ENCODE measurements at places on chromosomes 5 and 9.

GRCh38 chr9:115690786-115691496, 462.6 kb upstream of the PAPPA start:
- no peak for DNase-seq

GRCh38 chr5:56346741-56347535, 113.8 kb upstream of the ANKRD55 start:
- no peak for DNase-seq

GRCh38 chr5:61303346-61303745, 28.7 kb upstream of the ZSWIM6 start:
- no peak for DNase-seq

DNA sequence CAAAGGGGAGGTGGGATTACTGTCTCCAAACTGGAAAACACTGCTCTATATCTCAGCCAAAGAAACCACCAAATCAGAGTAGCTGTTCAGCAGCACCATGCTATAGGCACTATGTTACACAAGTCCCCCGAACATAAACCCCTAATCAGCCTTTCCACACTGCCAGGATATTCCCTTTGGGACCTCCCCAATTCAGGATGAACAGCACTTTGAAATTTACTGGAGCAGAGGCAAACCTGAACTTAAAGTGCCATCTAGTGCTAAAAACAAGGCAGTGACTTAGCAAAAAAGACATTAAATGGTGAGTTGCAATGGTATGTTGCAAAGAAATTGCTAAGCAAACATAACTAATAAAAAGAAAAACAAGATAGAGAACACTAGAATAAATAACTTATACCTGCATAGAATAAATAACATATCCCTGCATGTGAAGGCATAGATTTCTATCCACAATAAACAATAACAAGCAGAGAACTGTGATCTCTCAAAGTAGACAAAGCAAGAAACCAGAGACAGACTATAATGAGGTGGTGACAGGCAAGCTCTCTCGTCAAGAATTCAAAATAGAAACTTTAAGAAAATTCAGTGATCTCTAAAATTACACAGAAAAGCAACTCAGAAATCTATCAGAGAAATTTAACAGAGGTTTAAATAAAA, 584.4 kb upstream of the ACO1 start:
- DNase-seq = no peak

GRCh38 chr5:1080432-1080831, 31.4 kb downstream of the SLC12A7 start:
- DNase-seq = no peak

DNA sequence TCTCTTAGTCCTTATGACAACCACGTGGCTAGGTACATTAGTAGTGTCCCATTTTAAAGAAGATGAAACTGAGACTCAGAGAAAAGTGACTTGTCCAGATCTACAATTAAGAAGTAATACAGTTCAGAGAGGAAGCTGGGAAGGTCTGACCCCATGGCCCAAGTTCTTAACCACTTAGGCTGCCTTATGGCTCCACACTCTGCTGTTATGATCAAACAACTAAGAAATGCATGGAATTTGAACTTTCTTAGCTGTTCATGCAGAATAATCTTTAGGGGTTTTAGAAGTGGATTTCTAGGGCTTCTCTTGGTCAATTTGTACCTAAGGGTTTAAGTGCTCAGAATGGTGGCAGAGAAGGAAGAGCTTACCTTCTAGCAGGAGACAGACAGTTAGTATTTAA, 128.0 kb upstream of the MSX2 start:
- DNase-seq = no peak

DNA sequence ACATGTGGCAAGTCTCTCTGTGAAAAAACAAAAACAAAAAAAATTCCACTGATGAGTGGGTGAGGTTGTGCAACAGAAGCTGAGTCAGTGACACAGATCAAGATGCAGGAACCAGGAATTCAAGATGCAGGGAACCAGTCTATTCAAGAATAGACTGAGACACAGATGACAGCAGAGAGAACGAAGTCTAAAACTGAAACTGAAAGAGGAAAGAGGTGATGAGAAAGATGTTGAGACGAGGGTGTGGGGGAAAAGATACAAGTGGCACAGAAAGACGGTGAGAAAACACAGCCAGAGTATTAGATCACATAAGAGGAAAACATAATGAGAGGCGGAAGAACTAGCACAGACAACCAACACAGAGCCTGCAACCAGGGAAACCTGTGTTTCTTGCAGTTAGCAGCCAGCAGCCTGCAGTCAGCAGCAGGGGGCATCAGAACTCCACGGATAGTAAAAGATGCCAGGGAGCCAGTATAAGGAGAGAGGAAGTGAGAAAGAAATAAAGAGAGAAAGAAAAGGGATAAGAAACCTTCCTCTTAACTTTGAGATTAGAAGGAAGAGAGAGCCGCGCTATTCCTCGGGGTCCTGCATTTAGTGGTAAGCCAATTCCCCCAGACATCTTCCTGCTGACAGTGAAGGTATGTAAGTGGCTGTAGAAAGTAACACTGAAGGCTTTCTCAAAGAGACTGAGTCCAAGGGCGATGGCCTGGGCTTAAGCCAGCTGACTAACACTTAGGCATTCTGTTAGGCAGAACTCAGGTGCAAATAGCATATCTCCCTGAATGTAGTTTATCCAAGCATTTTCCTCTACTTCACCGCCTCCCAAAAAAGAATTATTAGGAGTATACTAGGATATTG, 79.0 kb downstream of the TLR4 start:
- DNase-seq = peak; percentile 61

GRCh38 chr5:127400539-127400938, 109.9 kb downstream of the MEGF10 start:
- no peak for DNase-seq

- no peak for DNase-seq
Measured at GRCh38 chr5:59238126-59238902, 655.2 kb downstream of the PDE4D start.

DNA sequence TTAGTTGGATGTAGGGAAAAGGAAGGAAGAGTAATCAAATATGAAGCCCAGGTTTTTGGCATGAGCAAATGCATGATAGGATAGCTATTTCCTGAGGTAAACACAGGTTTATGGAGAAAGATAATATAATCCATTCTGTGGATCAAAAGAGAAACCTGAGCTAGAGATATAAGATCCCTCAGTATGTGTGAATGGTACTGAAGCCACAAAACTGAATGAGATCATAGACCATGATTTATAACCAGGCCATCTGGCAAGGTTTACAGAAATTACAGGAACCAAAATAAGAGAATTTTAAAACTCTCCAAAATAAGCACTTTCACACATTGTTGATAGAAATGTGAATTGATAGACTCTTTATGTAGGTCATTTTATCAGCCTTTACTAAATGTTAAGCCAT, 28.7 kb upstream of the ECM2 start:
- no peak for DNase-seq

DNA sequence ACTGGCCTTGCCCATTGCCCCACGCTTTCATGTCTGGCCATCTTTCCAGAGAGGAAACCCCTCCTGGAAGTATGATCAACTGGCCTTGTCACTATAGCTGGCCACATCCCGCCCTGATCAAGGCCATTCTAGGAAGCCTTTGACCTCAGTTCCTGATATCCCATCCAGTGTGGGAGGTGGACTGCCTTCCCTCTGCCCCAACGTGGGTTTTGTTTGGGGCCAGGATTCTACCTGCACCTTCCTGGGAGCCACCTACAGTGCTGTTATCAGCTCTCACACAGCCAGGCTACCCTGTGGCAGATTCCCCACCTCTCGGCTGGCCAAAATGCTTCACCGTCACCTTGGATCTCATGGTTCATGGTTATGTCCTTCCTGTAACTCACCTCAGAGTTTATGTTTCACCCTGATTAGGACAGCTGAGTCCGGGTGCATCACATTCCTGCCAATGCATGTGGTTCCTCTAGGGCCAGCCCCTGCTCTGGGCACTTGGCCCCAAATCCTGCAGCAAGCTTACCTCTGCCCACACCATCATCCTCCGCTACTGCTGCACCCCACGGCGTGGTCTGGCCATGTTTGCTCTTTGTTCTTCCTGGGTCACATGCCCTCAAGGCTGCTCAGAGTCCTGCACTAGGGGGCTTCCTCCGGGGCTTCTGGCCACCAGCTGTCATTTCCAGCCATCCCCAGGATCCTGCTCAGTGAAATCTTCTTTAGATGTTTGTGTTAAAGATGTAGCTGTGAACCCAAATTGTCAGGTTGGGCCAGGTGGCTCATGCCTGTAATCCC, 24.2 kb upstream of the S1PR3 start:
- DNase-seq = no peak

DNA sequence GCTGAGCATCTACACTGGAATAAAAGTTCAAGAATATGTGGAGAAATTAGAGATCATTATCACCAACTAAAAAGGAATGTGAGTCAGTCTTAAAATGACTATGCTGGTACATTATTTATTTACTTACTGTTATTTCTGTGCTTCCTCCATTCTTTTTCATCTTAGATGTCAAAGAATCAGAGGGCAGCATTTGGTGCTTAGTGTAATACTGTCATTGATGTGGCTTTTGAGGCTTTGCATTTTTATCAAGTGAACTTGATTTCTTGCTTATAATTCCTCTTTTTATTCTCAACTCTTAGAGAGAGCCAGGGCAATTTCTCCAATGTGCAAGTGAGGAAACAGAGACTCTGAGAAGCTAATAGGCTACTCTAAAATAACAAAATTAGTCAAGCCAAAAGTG, 163.7 kb upstream of the TRPC7 start:
- no peak for DNase-seq

DNA sequence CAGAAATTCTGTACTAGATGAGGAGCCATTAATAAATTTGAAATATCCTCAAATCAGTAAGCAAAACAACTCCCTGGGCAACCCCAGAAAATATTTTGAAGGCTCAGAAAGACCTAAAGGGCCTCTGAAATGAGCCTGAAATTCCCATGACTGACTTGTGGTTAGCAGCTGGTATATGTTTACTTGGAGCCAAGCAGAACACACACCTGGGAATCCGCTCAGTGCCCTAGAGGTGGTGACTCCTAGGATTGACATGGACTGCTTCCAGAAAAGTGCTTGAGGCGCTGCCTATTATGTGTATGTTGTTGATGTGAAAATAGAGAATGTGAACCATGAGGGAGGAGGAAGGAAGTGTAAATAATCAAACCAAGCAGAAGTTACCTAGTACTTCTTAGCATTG, 14.7 kb downstream of the RFK start:
- no peak for DNase-seq

- DNase-seq = no peak
Measured at GRCh38 chr5:31889001-31889561, 250.2 kb downstream of the PDZD2 start.

GRCh38 chr9:6076851-6077250, 61.4 kb upstream of the RANBP6 start:
- no peak for DNase-seq

- no peak for DNase-seq
Measured at GRCh38 chr9:129305246-129305645, 127.2 kb upstream of the IER5L start.

- DNase-seq = no peak
Measured at GRCh38 chr9:78325343-78325742, 28.4 kb downstream of the PSAT1 start.

GRCh38 chr5:121628783-121629182, 222.9 kb upstream of the FTMT start:
- no peak for DNase-seq

DNA sequence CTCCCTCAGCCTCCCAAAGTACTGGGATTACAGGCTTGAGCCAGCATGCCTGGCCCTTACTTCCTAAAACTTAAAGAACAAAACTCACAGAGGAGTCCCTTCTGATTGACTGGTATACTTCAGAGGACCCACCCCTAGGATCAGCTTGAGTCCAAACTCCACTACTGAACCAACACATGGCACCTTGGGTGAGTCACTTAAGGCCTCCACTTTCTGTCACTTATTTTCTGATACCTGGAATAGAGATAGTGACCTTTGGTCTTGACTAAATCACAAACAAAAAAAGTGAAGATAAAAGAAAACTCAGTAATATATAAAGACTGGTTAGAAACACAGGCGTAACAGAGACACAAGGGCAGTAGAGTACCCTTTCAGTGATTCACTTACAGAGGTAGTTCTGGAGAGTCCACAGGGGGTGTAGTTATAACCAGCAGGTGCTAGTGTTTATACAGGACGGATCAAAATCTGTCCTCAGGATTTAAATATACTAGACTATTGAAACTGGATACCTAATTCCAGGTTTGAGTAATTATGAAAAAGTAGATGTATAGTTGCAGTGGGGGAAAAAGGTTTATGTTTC, 274.3 kb upstream of the ANKRD55 start:
- DNase-seq = no peak

DNA sequence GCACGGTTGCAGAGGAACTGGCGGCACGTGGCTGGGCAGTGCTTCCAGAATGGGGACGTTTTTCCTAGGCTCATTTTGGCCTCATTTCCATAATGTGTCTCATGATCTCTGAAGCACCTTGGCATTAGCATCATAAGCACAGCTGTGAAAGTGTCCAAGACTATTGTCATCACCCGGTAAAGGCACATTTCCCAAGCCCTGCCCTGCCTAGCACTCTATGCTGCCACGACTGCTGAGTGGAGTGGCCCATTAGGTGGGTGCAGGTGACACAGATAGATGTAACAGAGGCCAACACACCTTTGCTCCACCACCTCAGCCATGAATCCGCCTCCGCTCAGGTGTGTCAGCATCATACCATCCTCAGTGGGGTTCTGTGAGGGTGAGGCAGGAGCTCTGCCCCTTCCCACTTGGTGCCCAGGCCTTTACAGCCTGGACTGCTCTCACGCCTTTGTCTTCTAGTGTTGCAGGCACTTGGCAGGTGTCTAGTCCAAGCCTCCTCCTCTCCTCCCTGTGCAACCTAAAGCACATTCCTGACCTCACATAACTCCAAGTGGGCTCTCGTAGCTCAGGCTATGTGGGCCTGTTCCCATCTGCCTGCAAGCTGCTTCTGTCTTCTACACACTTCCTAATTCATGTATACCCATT, 213.0 kb downstream of the FSTL4 start:
- no peak for DNase-seq

GRCh38 chr9:121026260-121026691, 23.8 kb downstream of the C5 start:
- no peak for DNase-seq

GRCh38 chr9:13690595-13690994, 411.1 kb upstream of the MPDZ start:
- no peak for DNase-seq

- no peak for DNase-seq
Measured at GRCh38 chr5:153551537-153552079, 61.1 kb downstream of the GRIA1 start.

DNA sequence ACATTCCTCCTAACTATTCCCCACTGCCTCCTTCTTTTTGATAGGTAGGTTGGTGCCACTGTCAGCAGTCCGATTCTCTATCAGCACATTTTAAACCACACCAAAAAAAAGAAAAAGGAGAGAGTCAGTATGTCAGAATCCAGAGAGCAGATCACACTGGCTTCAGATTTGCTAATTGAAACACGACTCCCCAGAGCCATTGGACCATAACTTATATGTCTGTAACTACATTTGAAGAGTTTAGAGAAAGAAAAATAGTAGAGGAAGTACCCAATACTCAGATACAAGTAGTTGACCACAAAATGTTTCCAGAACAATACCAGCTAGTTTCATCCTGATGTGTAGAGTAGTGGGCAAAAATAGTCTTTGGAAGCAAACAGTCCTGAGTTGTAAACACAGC, 216.6 kb downstream of the NR2F1-AS1 start:
- DNase-seq = no peak

- no peak for DNase-seq
Measured at GRCh38 chr9:24738421-24738961, 192.8 kb upstream of the IZUMO3 start.
